ENCODE measurements at places on chromosomes 7 and 10.

GRCh38 chr7:125316466-125316865, 386.8 kb upstream of the POT1 start:
- DNase-seq, result peak; percentile 29

DNA sequence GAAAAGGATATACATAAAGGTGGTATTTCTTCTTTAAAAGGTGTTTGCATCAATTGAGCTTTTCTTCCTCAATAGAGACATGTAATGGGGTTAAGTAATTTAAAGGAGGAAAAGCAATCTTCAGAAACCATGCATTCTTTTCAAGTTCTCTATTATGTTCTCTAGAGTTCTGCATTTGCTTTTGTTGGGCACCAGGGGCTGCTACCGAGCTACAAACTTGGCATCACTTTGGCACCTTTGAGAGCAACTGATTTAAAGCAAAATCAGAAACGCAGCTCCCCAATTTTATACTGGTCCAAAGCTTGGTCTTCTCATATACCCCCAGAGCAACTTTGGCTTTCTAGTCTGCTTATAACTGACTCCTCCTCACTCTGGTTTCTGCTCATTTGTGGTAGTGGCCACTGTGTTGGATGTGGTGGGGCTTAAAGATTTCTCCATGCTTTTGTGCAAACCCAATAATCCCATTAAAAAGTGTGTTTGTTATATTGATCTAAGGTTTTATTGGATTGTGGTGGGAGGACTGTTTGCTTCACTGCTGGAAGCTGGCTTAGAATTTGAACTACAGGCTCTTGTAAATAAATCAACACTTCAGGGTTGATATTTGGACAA, 712.1 kb downstream of the PHTF2 start:
- peak; percentile 62 for DNase-seq

DNA sequence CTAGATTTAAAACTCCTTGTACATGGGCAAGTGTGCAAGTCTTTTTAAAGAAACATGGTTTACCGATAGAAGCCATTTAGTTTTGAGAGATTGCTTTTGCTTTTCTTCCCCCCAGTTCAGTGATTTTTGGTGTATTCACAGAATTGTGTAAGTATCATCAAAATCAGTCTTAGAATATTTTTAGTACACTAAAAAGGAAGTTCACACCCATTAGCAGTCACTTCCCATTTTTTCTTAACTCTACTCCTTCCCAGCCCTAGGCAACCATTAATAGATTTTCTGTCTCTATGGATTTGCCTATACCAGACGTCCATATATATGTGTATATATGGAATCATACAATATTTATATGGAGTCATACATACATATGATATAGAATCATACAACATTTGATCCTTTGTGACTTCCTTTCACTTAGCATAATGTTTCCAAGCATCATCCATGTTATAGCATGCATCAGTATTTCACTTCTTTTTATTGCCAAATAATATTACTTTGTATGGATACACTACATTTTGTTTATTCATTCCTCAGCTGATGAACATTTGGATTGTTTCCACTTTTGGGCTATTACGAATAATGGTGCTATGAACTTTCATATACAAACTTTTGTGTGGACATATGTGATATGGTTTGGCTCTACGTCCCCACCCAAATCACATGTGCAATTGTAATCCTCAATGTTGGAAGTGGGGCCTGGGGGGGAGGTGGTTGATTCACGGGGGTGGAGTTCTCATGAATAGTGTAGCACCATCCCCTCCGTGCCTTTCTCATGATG, 16.5 kb upstream of the ARL4A start:
- no peak for DNase-seq

- no peak for DNase-seq
Measured at GRCh38 chr10:15821046-15821683, 39.1 kb downstream of the MINDY3 start.

DNA sequence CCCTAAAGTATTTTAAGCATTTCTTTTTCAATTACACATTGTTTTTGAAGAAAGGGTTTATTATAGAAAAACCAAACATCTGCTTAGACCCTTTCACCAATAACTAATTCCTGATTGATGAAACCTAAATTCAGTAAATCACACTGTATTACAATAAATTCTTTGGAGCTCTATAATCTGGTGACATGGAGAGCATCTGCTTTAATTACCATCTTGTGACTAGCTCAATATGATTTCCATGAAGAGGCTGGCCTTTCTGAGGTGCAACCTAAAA, 9.7 kb downstream of the HYCC1 start:
- DNase-seq, result no peak

- DNase-seq, result no peak
Measured at GRCh38 chr10:1632596-1632995, 104.7 kb downstream of the ADARB2 start.

- DNase-seq, result no peak
Measured at GRCh38 chr7:71133232-71133622, 1.3 kb downstream of the GALNT17 start.

DNA sequence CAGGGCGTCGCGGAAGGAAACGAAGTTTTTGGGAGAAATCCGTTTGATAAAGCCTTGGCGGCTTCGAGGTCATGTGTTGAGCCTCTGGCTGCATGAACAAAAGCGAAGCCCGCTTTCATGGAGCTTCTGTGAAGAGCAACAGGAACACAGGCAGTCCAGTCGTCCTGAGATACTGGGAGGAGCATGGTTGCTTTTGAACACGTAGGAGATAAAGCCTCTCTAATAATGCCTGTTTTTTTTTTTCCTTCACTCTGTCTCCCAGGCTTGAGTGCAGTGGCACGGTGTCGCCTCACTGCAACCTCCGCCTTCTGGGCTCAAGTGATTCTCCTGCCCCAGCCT, 473 bp upstream of the ZNF32 start:
- no peak for DNase-seq

GRCh38 chr10:103781329-103782061, 73.9 kb downstream of the SH3PXD2A start:
- no peak for DNase-seq

- DNase-seq, result no peak
Measured at GRCh38 chr7:41629711-41630111, 73.2 kb downstream of the INHBA start.

DNA sequence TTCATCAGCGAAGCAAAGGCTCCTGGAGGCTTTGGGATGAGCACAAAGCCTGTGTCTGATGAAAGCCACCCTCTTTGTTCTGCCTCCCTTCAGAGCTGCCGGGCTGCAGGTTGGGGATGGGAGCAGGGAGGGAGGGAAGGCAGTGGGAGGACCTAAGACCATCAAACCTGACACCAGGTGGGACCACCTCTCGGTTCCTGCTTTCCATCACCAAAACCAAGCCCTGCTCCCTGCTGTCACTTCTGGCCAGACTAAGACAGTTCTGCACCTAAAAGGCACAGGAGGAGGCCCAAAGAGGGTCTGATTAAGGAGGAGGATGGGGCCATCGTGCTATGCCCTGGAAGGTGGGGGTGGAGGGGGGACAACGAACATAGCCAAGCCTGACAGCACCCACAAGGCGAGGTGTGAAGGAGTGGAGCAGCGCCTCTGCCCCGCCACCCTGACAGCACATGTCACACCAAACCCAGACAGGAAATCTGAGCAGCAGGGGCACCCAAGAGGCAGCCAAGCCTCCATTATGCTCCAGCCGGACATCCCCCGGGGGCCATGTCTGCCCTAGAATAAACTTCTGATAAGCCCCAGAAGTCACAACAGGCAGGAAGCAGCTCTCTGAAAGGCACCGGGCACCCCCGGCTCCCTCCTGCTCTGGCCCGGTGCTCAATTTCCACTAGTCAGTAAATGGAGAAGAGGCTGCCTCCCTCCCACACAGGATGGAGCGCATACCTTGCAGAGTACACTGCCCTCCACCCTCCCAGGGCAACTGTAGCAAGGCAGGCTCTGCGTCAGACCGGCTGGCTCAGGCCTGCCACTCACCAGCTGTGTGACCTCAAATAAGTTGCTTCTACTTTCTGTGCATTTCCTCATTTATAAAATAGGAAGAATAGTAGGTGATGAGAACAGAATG, 48.9 kb downstream of the DLG5 start:
- DNase-seq, result peak; percentile 89

GRCh38 chr10:3068968-3069737, 1.8 kb downstream of the PFKP start:
- no peak for DNase-seq

- no peak for DNase-seq
Measured at GRCh38 chr10:16773334-16773733, 43.9 kb downstream of the RSU1 start.

DNA sequence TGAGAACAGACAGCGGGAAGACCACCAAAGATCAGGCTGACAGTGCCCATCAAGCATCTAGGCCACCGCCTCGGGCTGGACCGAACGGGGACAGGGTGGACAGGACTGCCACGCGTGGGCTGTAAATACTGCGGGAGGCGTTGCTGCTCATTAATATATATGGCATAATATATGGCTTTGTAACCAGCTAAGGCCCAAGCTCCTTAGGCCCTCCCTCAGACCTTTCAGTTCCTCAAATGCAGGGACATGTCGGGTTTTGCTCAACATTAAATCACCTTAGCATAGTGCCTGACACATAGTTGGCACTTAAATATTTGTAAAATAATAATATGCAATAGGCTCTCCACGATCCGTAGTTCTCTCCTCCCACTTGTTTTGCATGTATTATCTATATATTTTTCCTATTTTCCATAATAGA, 402 bp upstream of the TMEM168 start:
- DNase-seq, result no peak

- peak; percentile 53 for DNase-seq
Measured at GRCh38 chr7:23472956-23473843, 2.9 kb upstream of the IGF2BP3 start.

DNA sequence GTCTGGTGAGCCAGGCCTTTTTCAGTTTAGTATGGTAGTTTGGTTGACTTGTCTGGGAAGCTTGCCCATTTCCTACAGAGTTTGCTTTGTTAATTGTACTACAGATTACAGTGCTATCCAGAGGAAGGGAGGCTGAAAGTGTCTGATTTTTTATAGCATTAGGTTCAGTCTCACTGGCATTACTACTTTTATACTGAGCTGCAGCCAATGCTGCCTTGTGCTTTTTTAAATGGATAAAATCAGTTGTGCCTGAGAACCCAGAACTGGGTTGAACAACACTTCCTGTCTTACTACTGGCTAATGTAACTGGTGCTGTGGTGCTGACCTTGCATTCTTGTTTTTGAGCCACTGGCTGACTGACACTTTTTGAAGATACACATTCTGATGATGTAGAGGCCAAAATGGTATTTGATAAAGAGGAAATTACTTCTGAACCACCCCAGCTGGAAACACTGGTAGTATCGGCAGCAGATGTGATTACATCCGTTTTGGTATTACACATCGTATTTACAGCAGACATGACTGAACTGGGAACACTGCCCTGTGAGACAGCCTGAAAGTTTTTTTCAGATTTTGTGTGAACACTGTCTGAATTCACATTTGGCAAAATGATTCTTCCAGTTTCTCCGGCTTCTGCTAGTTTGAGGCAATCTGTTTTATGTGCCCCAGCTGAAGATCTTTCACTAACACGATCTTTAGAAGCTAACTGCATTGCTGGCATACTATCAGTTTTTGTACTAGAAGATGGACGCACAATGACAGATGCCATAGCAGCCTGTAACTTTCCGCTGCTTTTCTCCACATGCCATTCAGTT, 74.1 kb downstream of the NRBF2 start:
- peak; percentile 74 for DNase-seq

GRCh38 chr10:32059472-32059871, 3.2 kb upstream of the KIF5B start:
- no peak for DNase-seq

GRCh38 chr7:21352540-21353387, 75.1 kb upstream of the SP4 start:
- DNase-seq, result no peak

DNA sequence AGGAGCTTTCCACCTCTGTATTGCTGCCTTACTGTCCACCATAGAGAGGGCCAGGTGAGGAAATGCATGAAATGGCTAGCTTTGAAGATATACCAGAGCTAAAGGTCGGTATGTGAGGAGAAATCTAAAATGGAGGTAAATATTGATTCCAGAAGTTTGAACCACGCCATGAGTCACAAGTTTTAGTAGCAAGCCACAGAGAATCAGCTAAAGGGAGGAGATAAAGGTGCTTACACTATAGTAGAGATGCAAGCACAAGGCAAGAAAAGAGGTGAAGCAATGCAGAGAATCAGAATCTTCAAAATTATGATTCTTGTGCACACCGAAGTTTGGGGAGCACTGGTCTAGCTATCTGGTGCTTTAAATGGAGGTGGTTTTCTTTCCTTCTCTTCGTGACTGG, 3.0 kb upstream of the GSAP start:
- DNase-seq, result no peak

DNA sequence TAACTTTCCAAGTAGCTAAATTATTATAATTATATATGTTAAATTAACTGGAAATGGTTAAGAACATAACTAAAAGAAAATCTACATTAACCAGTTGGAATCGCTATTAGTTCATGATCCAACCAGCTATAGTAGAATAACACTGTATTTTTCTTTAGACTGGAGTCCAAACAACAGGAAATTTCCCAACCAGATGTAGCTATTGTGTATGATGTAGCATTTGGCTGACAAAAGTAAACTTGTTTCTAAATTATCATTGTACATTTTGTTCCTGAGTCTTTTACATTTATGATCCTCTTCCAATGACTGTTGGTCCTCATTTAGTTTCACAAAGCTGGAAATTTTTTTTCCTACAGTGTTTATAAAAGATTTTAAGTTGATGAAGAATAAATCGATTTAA, 62.1 kb downstream of the PAPSS2 start:
- peak; percentile 10 for DNase-seq

- no peak for DNase-seq
Measured at GRCh38 chr7:157856873-157857577, 520.2 kb downstream of the DNAJB6 start.

DNA sequence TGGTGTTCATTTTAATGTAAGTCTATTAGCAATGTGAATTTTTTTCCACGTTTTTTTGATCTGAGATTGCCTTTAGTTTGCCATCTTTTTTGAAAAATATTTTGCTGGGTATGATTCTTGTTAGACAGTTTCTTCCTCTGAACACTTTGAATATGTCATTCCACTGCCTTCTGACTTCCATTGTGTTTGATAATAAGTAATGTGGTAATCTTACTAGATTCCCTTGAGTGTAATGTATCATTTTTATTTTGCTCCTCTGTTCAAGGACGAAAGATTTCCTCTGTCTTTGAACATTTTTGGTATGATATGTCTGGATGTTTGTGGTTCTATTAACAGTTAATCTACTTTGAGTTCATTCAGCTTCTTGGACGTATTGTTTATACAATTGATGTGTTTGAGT, 371.4 kb downstream of the SUGCT start:
- DNase-seq, result no peak

GRCh38 chr10:123149568-123150270, 1.8 kb downstream of the HMX2 start:
- DNase-seq, result no peak

DNA sequence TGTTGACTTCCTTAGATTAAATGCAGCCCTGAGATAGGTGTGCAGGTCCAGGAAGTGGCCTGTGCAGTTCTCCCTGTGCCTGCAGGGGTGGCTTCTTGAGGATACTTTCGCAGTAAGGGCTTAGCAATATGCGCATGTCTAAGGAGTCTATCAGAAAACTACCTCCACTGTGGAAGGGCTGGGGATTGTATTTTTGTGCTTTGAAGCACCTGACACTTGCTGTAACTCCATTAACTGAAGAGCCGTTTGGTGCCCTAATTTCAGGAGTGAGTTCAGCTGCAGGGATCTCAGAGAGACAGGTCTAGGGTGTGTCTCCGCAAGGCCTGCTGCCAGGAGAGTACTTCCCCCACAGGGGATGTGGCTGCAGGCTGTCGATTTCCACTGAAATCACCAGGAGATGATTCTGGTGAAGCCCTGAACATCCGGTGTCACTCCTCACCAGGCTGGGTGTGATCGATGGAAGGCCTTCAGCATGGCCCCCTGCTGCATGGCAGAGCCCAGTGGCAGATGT, 35.5 kb downstream of the IKZF1 start:
- no peak for DNase-seq

GRCh38 chr7:133452577-133452976, 199.7 kb downstream of the EXOC4 start:
- no peak for DNase-seq

Data from NCI-H2081 (cell line).